ENCODE measurements at places on chromosomes 2 and 18. TPM values are rescaled to one million over a fixed set of nuclear protein-coding genes. Genes with fewer than 3 reads are reported as not detected.

- DNase-seq, result peak; percentile 87
These were observed 129.6 kb upstream of the SLC1A4 start for GRCh38 chr2:64859312-64860212.

The EPC2 gene
- polyA plus RNA-seq, result 11.4 TPM

GRCh38 chr18:3081584-3081991 lies 68.6 kb upstream of the LPIN2 start:
- DNase-seq, result no peak

The OSBPL1A gene
- polyA plus RNA-seq, result 26.9 TPM

All from IMR-90 (cell line).